ENCODE measurements at places on chromosomes 7 and 10.

DNA sequence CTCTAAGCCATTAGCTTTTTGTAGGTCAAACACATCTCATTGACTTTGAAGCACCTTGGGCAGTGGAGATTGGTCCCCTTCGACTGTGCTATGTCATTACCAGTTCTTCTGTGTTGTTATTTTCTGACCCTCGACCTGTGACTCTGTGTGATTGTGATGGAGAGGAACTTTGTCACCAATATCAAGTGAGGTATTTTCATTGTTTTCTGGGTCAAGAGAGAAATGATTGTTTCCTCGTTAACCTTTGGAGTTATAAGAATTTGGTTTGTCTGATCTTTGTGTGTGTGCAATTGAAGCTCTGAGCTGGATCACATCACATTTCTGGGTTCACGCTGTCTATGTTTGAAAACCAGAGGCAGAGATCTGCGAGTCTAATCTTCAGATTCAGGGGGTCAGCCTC is 432.2 kb upstream of the KLF6 start:
- no peak for DNase-seq

DNA sequence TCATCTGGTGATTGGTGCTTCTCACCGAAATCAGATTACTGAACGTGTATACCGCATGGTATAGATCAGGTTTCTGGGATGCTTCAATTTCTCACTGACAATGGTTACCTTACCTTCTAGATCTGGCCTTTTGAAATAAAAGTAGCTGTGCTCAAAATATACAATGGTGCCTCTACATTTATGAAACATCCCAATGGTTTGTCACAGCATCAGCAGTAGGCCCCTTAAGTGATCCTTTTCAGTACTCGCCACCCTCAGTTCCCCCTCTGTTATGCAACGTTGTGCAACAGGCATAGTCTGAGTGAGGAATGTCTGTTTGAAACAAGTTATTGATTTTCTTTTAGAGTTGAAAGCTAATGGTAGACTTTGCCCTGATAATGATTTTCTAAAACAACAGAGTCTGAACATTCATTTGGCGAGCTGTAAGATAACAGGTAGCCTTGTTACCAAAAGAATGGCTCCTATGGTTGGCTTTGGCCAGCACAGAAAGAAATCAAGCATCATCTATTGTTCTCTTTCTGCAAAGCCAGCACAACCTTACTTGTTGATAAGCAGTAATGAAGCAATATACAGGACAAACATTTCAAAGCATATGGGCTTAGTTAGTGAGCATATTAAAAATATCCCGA is 693.9 kb downstream of the PARD3 start:
- no peak for DNase-seq

GRCh38 chr10:63713191-63714144 is 192.3 kb downstream of the REEP3 start:
- DNase-seq, result no peak

- no peak for DNase-seq
These were observed 201.1 kb downstream of the WDR37 start for GRCh38 chr10:1257274-1257673.

GRCh38 chr10:29392376-29393021 is 103.6 kb downstream of the LYZL1 start:
- no peak for DNase-seq

GRCh38 chr7:100221231-100221718 is 1.5 kb downstream of the PVRIG start:
- peak; percentile 58 for DNase-seq

- DNase-seq, result no peak
These were observed 586.1 kb downstream of the INHBA start for GRCh38 chr7:41116817-41117216.

DNA sequence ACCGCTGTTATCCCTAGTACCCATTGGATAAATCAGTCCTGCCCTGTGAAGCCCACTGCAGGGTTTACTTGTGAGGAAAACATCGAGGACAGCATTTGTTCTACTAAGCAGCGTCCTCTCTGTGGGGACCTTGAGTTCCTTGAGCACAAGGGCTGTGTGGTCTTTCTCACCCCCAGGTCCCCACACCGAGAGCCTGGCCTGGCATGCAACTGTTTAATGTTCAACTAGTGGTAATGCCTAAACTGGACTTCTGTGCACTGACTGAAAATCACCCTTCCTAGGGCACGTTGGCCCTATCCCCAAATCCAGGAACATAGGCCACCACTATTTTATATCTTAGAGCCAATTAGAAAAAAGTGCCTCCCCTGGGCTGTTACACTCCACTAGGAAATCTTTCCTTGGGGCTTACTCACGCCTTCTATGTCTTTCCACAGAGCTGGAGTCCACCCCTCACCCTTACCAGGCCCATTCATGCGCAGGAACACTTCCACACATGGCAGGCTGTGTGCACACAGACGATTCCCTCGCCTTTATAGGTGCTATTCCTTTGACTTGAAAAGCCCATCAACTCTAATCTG is 1.7 kb upstream of the TMEM213 start:
- DNase-seq, result no peak

DNA sequence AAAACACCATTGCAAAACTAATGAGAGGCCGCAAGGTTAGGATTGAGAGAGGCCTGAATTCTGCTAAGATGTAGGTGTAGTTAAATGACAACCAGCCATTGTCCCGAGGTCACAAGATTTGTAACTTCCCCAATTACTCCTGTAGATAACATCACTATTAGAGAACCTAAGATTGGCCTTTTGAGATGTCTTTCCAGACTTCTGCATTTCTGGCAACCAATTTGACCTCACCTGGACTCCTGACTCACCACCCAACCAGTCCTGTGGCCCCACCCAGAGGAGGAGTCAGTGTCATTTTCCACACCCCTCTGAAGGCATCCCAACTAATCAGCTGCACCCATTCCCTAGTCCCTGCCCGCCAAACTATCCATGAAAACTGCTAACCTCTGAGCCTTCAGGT is 115.7 kb downstream of the PRKAG2 start:
- no peak for DNase-seq

GRCh38 chr10:49333192-49333591 is 34.2 kb downstream of the C10orf71 start:
- no peak for DNase-seq

DNA sequence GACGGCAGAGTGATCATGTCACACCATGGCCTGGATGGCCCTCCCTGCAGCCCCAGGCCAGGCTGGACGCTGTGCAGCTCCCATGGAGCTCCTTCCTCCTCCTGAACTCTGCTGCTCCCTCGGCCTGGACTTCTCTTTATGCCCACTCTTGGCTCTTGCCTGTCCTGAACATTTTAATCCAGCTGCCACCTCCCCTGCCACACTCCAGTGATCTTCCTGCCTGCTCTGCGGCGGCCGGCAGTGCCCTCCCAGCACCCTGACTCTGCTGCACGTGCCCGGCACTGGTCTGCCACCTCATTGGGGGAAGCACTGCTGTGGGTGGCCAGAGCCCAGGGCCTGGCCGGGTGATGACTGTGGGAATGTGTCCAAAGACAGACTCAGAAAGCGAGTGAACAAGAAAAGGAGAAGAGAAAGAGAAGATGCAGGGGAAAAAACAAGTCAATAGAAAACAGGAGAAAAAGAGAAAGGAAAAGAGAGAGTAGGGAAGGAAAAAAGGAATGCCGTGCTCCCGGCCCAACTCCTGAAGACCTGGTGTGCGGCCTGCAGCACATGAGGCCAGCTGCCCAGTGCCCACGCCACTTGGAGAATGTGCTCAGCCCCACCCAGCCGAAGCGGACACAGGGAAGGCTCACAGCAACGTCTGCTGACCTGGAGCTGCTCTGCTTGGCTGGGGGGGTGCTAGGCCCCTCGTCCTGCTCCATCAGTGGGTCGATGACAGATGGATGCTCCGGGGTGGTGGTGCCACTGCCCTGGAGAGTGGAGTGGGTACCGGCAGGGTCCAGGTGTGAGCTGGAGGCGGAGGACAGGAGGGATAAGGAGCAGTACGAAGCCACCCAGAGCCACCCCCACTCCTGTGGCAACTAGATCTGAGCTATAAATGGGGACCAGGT is 115.9 kb downstream of the DLG5 start:
- DNase-seq, result no peak

DNA sequence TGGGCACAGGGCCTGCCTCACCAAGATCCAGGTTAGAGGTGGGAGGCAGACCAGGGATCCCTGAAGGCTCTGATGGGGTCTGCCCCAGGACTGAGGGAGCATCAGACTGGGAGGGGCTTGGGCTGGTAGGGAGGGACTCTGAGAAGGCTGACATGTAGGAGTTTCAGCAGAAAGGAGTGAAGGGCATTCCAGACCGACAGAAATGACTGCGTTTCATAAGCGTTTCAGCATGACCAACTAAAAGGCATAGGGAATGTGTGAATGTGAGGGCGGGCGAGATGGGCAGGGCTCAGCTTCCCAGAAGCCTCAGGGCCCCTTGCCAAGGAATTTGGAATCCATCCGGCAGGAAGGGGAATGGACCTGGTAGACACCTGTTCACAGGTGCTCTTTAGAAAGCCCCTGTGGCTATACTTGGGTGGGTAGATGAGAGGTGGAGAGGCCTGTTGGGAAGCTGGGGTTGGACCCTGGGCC is 24.9 kb upstream of the SLC29A3 start:
- no peak for DNase-seq

DNA sequence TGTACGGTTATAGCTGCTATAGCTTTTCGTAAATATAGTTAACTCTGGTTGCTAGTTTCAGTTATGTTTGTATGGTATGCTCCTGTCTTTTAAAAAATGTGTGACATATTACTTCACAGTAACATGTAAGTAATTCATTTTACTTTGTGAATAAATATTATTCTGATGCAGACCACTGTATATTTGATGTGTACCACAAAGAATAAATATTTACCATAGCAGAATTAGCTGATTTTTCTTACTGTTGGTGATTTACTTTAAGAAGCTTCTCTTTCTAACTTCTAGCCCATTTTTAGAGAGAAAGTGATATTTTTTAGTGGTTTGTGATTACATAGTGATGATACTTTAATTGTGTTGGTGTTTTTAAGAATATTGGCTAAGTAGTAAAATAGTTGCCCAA is 292.8 kb downstream of the BBS9 start:
- DNase-seq, result no peak

DNA sequence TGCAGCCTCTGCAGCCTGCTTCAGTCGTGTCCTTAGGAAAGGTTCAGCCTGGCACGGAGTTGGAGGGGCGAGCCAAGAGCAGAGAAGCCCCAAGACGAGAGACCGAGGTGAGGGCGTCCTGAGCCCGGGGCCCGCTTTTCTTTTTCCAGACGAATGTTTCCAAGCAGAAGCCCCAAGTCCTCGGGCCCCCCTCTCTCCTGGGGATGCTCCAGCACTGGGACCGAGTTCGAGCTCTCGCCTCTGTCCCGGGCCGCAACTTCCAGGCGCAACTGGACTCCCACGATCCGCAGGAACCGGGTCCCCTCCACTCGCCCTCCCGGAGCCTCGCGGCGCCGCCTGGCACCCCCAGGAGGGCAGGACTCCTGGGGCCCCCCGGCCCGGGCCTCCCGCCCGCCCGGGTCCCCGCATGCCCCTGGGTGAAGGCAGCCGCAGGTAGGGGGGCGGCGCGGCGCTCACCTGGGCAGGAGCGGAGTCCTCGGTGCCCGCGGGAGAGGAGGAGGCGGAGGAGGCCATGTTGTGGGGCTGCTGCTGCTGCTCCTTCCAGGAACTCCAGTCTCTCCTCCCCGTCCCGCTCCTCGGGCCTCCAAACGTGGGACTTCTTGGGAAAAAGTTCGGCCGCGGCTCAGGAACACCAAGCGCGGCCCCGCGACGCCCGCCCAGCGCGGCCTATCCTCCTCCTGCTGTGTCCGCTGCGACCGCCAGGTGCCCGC is 45.3 kb upstream of the CDK1 start:
- DNase-seq, result no peak

DNA sequence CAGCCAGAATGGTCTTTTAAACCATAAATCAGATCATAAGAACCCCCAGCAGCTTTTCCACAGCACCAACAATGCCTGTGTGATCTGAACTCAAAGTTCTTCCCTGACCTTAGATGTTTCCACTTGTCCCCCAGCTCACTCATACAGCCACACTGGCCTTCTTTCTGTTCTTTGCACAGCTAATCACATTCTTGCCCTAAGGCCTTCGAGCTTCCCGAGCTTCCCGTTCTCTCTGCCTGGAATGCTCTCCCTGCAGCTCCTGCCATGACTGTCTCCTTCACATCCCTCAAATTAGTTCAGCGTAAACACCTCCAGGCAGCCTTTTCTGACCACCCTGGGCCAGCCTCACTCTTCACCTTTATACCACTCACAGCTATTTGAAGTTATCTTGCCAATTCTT is 166.8 kb upstream of the NFE2L3 start:
- DNase-seq, result no peak

DNA sequence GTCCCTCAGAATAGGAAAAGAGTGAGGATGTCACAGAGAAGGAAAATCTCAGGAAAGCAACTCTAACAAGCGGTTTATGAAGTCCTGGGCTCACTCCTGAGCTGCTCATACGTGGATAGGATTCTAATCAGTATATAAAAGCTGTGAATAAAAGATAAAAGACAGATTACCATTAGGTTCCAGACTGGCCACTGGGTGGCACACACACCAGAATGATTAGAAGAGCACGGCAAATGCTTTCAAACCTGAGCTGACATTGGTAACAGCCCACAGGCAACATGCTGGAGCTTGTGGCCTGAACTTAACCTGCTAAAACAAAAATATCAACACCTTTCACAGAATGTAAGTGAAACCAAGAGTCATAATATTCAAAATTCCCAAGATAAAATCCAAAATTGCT is 370.8 kb downstream of the GRID1 start:
- DNase-seq, result no peak

GRCh38 chr10:130424418-130424817 is 288.2 kb downstream of the GLRX3 start:
- DNase-seq, result no peak

DNA sequence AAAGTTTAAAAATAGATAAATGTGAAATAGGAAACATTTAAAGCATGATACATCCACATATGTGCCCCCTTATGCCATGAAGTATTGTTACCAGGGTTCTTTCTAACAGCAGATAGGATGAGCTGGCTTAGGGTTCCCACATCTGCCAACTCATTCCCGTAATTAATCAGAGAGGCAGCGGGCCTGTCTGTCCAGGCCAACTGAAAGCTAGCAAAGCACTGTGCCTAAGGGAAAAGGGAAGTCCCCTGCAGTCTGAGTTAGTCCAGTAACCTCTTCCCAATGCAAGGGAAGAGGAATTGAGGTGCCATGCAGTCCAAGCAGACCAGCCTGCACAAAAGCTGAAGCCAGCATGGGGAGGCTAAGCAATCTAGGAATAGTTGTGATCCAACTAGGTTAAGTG is 18.3 kb upstream of the ZC3HAV1L start:
- no peak for DNase-seq

DNA sequence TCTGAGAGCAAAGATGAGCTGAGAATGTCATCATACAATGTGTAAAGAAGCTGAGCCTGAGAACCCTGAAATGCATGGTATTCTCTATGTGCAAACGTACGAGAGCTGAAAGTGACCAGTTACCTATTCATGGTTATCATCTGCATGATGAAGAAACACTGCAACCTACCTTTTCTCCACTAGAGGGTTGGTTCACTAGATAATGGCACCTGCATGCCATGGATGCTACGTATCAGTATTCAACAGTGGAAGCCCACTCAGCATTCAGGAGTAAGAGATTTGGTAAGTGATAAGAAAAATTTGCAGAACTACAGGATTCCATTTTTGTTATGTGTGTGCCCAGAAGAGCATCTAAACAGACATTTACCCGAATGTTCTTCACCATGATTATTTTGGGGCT is 145.4 kb downstream of the PTPRN2 start:
- DNase-seq, result no peak
